Fibroblast of skin of back (primary cell): ENCODE measurements at places on chromosomes 3 and 15.

- DNase-seq: no peak
Measured at GRCh38 chr3:115359536-115359935, 212.4 kb upstream of the ZBTB20 start.

- no peak for DNase-seq
Measured at GRCh38 chr15:36622197-36622795, 42.9 kb downstream of the CDIN1 start.

- no peak for DNase-seq
Measured at GRCh38 chr3:23590424-23591273, 215.1 kb upstream of the UBE2E1 start.

- DNase-seq: peak; percentile 40
Measured at GRCh38 chr3:19149368-19149767, 1.1 kb downstream of the KCNH8 start.

GRCh38 chr15:31088672-31089367, 12.7 kb downstream of the TRPM1 start:
- DNase-seq: no peak

GRCh38 chr15:31452595-31453557, 126.2 kb downstream of the KLF13 start:
- no peak for DNase-seq

DNA sequence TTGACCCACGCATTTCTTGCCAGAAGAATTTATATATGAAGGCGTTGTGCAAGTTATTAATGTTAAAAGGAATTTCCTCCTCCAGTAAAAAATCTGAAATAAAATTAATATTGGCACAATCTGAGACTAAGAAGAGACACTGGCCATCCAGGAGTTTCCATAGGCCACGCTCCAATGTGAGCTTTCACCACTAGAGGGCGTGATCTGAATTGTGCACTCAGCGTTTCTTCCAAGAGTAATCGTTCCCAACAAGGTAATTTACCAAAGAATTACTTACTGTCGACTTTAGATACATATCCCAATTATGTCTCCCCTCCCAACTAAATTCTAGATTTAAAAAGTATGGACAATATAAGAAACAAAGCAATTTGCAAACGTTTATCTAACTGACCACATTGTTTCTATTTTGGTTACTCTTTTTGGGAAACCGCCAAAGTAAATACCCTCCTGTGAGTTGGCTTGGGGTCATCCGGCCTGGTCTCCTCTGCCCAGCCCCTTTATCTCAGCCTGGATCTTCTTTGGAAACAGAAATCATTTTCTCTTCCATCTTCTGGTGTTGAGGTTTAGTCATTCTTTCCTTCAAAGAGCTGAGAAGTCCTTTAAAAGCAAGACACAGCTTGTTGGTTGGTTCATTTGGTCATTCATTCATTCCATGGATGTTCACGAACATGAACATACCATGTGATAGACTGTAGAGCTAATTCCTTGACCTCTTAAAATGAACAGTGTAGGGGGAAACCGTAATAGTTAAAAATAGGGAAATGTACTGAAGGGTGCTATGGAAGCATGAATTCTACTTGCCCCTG, 26.2 kb downstream of the POLR2M start:
- DNase-seq: peak; percentile 59

GRCh38 chr3:150545419-150546225, 674 bp downstream of the SERP1 start:
- peak; percentile 14 for DNase-seq

- DNase-seq: no peak
Measured at GRCh38 chr3:187855131-187855530, 109.9 kb upstream of the BCL6 start.
